Activated naive CD8-positive, alpha-beta T cell treated with anti-CD3 and anti-CD28 coated beads for 36 hours (primary cell): ENCODE measurements at places on chromosomes 7 and 10. TPM values are rescaled to one million over a fixed set of nuclear protein-coding genes. Genes with fewer than 3 reads are reported as not detected.

DNA sequence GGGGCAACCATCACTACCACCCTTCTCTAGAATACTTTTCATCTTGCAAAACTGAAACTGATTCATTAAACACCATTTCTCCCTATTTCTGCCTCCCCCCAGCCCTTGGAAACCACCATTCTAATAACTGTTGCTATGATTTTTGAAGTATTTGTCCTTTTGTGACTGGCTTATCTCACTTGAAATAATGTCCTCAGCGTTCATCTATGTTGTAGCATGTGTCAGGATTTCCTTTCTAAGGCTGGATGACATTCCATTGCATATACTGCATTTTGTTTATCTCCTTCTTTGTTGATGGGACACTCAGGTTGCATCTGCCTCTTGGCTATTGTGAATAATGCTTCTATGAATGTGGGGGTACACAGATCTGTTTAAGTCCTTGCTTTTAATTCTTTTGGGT is 327.6 kb upstream of the ZNF32 start:
- no peak for DNase-seq
- no peaks in the 10 kb centered on the region for H3K36me3 ChIP-seq
- H3K4me1 ChIP-seq, result peaks cover 10% of the 10 kb centered on the region
- H3K4me3 ChIP-seq, result no peak overlapping the region
- H3K27me3 ChIP-seq, result no peaks in the 10 kb centered on the region

TUBB8 gene
- total RNA-seq, result not detected

DNA sequence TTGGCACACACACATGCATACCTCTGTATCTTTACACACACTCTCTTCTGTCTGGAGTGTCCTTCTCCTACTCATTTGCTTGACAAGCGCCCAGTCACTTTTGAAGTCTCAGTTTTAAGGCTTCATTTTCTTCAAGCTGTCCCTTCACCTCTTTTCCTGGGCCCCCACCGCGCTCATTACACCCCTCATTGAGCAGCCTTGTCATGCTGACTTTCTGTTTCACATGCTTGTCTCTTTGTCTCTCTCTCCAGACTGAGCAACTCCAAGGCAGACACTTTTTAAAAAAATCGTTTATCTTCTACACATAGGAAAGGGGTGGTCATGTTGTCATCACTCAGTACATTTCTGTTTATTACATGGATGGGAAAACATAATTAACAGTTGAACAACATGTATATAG is 225.2 kb upstream of the FZD1 start:
- H3K4me3 ChIP-seq, result no peak overlapping the region
- no peak for DNase-seq
- H3K4me1 ChIP-seq, result no peaks in the 10 kb centered on the region
- H3K27me3 ChIP-seq, result no peaks in the 10 kb centered on the region
- no peaks in the 10 kb centered on the region for H3K36me3 ChIP-seq
- H3K27ac ChIP-seq, result no peak overlapping the region

- no peaks in the 10 kb centered on the region for H3K4me1 ChIP-seq
- H3K27ac ChIP-seq, result no peak overlapping the region
Measured at GRCh38 chr10:98097175-98097574, 37.3 kb upstream of the R3HCC1L start.

GRCh38 chr10:111516144-111516543 is 439.3 kb downstream of the ADRA2A start:
- no peaks in the 10 kb centered on the region for H3K4me1 ChIP-seq
- no peak overlapping the region for H3K4me3 ChIP-seq
- no peaks in the 10 kb centered on the region for H3K36me3 ChIP-seq
- no peak overlapping the region for H3K27ac ChIP-seq
- H3K27me3 ChIP-seq, result no peaks in the 10 kb centered on the region
- DNase-seq, result no peak

- H3K27me3 ChIP-seq, result peaks cover 33% of the 10 kb centered on the region
- H3K27ac ChIP-seq, result no peak overlapping the region
- H3K36me3 ChIP-seq, result peaks cover 1% of the 10 kb centered on the region
- H3K4me3 ChIP-seq, result no peak overlapping the region
- no peak for DNase-seq
Measured at GRCh38 chr7:149680331-149681025, 92.9 kb downstream of the ZNF467 start.

DNA sequence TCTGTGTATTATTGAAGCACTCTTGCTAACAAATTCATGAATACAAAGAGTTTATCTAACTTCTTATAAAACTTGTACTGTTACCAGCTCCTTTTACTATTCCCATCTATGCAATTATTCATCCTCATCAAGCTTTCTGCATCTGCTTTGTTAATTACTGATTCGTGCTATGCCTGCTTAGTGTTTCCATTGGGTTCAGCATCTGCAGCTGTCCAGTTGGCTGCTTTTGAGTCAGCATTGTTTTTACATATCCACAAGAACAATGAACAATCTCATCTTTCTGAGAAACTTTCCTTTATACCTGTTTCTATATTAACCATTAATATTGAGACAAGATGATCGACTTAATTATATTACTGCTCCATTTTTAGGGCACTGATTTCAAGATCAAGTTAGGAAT is 19.6 kb upstream of the ANLN start:
- no peaks in the 10 kb centered on the region for H3K36me3 ChIP-seq
- no peak overlapping the region for H3K27ac ChIP-seq
- no peaks in the 10 kb centered on the region for H3K27me3 ChIP-seq
- H3K4me3 ChIP-seq, result no peak overlapping the region
- peaks cover 5% of the 10 kb centered on the region for H3K4me1 ChIP-seq
